ENCODE measurements at places on chromosomes 3 and 15.

- DNase-seq, result no peak
These were observed 342.3 kb downstream of the LRRC3B start for GRCh38 chr3:26964836-26965235.

- DNase-seq, result no peak
These were observed 1.8 kb downstream of the YEATS2 start for GRCh38 chr3:183699238-183699947.

GRCh38 chr15:48945386-48945785 lies 18.3 kb downstream of the SHC4 start:
- DNase-seq, result no peak

DNA sequence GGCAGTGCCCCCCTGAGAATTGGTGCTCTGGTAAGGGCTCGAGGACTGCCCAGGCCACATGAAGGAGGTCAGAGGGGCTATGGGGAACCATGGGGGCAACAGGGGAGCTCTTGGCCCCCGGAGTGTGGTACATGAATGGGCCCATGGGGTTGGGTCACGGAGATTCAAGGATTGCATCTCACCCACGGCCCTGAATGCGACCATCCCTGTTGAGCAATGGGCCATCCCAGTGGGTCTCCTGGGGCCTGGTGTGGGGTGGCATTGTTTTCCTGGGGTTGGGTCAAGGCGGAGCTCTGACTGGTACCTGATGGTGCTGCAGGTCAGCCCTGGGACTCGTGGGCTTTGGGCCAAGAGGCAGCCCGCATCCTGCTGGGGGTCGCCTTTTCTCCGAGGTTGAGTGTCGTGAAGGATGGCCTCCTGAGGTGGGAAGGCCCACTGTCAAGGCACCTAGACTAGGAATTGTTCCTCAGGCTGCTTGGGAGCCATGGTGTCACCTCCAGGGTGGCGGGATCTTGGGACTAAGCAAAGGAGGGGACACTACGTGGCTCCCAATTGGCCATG lies 198.3 kb downstream of the UBE3A start:
- DNase-seq, result no peak

GRCh38 chr3:61093364-61093763 lies 157.9 kb downstream of the FHIT start:
- DNase-seq, result no peak

DNA sequence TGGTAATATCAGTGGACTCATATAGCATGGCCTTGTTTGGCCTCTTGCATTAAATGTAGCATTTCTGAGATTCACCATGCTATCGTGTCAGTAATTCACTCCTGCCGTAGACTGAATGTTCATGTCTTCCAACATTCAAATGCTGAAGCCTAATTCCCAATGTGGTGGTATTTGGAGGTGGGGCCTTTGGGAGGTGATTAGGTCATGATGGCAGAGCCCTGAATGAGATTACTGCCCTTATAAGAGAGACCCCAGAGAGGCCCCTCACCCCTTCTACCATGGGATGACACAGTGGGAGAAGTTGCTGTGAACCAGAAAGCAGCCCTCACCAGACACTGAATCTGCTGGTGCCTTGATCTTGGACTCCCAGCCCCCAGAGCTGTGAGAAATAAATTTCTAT lies 241.4 kb downstream of the VPS13C start:
- no peak for DNase-seq

- no peak for DNase-seq
These were observed 3.8 kb upstream of the RAP2B start for GRCh38 chr3:153158189-153158588.

GRCh38 chr3:21654662-21655061 lies 96.3 kb downstream of the ZNF385D start:
- no peak for DNase-seq

DNA sequence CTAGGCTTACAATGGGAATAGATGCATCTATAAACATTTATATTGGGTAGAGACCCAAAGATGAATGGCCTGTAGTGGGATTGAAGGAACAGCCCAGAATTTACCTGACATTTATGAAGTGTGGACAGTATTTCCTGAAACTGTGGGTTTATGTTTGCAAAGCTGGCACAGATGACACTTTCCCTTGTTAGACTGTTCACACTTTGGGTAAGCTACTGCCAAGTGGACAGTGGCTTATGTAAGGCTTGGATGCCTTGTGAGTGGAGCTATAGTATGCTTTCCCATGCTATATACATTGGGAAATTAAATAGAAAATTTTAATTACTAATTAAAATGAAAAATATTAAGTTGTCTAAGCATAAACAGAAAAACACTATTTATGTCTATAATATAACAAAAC lies 48.5 kb downstream of the STARD9 start:
- no peak for DNase-seq

DNA sequence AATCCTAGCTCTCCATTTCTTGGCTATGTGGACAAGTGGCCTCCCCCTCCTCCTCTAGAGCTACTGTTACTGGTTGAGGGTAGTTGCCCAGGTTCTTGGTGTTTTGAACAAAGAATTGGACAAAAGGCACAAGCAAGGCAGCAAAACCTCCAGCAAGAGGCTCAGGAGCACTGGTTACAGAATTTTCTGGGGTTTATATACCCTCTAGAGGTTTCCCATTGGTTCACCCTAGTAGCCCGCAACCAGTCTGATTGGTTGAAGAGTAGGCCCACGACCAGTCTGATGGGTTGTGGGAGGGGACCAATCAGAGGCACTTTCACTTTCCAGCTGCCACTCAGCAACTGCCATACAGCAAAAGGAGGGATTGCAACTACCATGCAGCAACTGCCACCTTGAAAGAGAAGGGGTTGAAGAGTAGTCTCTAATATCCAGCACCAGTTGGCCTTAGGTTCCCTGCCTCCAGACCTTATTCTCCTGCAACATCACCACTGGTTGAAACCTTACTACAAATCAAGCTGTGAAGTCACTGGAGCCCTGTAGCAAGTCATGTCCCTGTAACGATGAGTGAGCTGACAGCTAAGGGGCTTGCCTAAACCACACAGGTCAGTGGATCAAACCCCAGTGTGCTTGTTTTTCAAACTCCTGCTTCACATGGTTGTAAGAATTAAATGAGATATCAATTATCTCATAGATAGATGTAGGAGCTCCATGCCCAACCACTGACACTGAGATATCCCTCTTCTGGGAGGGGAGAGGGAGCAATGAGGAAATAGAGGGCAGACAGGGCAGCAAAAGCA lies 2.9 kb upstream of the C15orf39 start:
- DNase-seq, result peak; percentile 57

- DNase-seq, result no peak
These were observed at the start of the genes DUOX1 and DUOXA1 for GRCh38 chr15:45129651-45130129. DUOX1 (plus strand) TSS chr15:45129994; CDS start chr15:45131967, 1,973 bp downstream. DUOXA1 (minus strand) TSS chr15:45129879; CDS start chr15:45123014, 6,865 bp downstream.

DNA sequence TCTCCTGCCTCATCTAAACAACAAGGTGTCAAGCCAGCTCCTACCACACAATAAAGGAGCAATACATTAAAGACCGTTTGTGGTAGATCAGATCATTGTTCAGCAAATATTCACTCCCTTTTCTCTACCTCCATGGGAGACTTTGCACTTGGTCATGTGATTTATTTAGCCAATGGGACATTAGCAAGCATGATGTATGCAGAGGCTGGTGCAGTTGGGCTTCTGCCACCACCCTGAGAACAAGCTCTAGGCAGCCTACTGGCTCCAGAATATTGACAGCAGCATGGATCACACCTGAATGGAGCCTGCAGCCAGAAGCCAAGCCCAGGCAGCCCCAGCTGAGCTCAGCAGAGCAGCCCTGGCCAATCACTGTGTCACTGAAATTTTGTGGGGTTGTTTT lies 99.4 kb upstream of the UBE2E2 start:
- DNase-seq, result no peak

- no peak for DNase-seq
These were observed 562.9 kb upstream of the KCNMB2 start for GRCh38 chr3:177973241-177973840.

DNA sequence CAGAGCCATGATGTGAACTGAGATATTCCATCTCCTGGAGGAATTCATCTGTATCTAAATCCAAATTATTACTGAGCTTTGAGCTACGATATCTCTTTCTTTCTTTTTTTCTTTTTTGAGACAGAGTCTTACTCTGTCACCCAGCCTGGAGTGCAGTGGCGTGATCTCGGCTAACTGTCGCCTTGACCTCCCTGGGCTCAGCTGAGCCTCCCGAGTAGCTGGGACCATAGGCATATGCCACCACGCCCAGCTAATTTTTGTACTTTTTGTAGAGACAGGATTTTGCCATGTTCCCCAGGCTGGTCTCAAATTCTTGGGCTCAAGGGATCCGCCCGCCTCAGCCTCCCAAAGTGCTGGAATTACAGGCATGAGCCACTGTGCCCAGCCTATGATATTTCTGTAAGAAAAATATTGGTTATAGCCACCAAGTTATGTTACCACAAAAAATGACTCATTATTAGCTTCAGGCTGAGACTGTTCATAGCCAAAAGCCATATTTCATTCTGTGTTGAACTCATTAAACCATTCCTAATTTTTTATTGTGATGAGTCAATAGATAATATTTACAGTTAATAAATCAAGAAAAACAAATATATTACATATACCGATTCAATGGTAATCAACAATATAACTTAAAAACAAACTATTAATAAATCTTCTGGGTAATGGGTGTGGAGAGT lies 27.1 kb upstream of the SLC30A4 start:
- no peak for DNase-seq

DNA sequence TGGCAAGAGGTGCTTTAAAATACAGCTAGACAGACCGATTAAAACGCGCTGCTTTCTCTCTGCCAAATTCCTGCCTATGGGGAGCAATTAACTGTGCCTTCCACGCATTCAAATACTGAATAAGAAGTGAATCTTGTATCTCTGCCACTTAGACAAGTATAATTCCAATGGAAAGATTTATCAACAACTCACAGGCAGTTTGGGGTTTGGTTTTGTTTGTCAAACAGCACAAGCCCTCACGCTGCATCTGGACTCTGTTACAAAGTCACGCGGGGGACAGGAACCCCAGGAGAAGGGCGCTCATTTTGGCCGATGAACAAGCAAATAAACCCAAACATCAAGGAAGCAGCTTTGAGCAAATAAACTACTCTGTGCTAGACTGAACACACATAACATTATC lies 61.8 kb upstream of the TMCO5A start:
- DNase-seq, result no peak

DNA sequence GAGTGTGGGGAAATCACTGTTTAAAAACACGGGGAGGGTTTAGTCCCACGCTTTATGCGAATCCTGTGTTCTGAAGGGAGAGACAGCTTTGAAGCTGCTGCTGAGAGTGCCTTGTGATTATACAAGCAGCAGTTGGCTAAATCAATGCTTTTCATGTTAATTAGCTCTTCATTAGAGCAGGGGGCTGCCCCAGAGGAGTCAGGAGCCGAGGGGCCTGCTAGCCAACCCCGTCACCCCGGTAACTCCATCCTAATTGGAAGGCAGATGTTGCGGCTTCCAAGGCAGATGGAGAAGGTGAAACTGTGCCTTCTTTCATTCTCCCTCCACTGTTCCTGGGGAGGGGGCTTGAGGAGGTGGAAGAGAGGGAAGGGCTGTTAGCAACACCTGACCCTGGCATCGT lies 92.4 kb upstream of the ANKRD34C start:
- no peak for DNase-seq

GRCh38 chr15:29089731-29090616 lies 179.6 kb downstream of the NSMCE3 start:
- DNase-seq, result peak; percentile 24

DNA sequence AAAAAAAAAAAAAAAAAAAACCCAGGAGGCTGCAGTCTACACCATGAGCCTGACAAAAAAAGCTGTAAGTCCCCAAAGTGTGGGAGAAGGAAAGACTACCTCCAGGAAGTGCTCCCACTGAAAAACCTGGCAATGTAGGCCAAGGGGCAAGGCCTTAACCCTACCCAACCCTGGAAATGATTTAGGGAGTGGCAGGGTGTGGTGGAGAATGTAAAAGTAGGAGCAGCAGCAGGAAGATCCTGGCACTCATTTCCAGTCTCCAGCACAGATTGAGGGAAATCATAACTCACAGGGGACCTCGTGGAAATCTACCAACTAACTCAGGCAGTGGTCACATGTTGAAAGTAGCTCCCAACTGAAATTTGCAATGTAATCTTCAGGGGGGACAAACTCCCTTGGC lies 839.5 kb downstream of the EPHA3 start:
- DNase-seq, result no peak

DNA sequence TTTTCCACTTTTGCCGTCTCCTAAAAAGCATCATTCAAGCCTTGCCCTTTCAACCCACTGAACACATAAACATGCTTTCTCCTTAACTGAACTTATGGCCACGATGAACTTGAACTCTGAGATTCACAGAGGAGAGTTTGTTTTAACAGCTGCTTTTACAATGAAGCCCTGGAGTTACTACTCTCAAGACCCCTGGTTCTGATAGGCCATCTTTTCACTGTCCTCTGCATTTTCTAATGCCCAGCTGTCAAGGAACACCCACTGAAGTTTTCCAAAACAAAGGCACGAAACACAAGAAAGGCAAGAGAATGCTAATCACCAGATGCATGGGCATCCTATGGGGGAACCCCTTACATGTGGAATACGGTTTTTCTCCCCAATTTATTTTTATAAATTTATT lies 100.8 kb downstream of the ADAMTS9 start:
- DNase-seq, result no peak

DNA sequence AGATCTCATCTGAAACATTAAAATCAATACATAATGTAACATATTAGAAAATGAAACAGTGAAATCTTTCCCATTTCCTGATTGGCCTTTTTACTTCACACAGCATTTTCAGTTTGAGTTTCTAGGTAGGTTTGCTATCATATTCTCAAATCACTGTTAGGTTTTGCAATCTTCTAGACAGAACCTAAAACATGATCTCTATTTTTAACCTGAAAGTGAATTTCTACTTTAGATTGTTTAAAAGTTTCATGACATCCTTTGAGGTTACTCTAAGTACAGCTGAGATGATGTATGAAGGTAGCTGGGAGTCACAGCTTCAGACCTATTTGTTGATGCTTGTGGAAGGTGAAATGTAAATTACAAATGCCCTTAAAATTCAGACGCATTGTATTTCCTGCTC lies 118.4 kb upstream of the GPR149 start:
- no peak for DNase-seq

GRCh38 chr3:152258448-152259393 lies 10.0 kb upstream of the MBNL1 start:
- no peak for DNase-seq

- DNase-seq, result peak; percentile 63
These were observed 747.6 kb downstream of the NAALADL2 start for GRCh38 chr3:175606650-175607318.

- no peak for DNase-seq
These were observed 45.3 kb downstream of the SEMA3G start for GRCh38 chr3:52399593-52399992.

DNA sequence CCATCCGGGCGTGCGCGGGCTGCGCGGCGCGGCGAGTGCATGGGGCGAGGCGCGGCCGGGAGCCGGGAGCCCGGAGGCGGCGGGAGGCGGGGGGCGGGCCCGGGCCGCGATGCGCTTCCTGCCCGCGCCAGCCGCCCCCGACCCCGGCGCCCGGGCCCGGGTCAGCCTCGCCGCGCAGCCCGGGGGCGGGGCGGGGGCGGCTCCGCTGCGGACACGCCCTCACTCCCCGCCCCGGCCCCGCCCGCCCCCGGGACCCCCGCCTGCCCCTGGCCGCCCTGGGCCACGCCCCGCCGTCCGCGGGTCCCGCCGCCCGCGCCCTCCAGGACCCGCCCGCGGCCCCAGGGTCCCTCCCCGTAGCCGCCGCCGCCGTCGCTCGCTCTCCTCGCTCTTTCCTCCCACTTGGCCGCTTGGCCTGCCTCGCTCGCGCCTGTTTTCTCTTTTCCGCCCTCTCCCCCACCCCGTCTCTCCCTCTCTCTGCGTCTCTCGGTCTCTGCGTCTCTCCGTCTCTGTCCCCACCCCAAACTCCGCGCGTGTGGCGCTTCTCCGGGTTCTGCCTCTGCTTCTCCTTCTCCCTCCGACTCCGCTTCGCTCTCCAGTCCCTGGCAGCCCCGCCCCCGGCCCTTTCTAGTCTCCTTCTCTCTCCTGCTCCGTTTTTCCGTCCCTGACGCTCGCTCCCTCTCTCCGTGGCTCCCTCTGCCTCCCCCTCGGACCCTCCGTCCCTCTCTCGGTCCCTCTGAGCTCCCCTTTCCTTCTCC lies at the start of gene PLXND1:
Gene PLXND1 (minus strand): TSS at position 41 of the 755 bp plus-strand sequence. CDS start 37 bp downstream, at position 4.
- peak; percentile 73 for DNase-seq

Data from COR-L47 (cell line).